ENCODE measurements at places on chromosomes 13 and 19.

DNA sequence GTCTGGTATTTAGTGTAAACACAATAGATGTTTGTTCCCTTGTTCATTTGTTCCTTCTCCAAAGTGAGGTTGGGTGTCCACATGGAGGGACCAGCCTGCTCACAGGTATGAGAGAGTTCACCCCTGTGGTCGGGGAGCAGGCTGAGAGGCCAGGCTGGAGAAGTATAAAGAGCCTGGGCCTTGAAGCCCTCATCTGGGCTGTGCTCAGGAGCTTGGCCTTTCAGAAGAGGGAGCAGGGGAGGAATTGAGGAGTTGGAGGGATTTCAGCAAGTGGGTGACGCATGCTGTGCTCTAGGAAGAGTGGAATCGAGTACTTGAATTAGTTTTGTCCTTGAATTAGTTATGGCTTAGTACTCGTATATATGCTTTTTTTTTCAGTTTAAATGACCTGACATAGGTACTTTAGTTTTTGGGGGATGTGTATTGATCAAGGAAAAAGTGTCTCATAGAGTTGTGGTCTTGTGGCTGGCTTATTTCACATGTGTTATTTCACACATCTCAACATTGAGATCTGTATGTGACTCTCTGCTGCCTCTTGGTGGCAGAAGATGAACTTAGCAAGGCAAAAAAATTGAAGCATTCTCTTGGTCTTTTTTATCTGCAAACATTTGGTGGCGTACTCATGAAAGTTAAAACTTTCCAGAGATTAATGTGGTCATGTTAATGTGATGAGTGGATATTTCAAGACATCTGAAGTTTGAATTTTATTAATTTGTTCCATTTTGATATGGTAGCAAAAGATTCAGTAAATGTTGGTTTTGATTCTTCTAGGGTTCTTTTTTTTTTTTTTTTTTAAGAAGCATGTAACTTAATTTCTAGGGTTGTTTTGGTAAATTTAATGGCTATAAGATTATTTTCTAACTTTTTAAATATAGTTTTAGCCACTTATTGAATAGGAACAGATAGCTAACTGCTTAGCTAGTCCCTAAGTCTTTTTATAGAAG is 54.3 kb downstream of the SLAIN1 start:
- DNase-seq = peak; percentile 41

GRCh38 chr13:78402708-78403400 is 200.5 kb downstream of the POU4F1 start:
- DNase-seq = no peak

- DNase-seq = peak; percentile 99
Measured at GRCh38 chr19:58572818-58573657, at the start of gene MZF1. TSS of gene MZF1 (minus strand) at chr19:58573335. CDS start at chr19:58571389, 1,946 bp downstream.

DNA sequence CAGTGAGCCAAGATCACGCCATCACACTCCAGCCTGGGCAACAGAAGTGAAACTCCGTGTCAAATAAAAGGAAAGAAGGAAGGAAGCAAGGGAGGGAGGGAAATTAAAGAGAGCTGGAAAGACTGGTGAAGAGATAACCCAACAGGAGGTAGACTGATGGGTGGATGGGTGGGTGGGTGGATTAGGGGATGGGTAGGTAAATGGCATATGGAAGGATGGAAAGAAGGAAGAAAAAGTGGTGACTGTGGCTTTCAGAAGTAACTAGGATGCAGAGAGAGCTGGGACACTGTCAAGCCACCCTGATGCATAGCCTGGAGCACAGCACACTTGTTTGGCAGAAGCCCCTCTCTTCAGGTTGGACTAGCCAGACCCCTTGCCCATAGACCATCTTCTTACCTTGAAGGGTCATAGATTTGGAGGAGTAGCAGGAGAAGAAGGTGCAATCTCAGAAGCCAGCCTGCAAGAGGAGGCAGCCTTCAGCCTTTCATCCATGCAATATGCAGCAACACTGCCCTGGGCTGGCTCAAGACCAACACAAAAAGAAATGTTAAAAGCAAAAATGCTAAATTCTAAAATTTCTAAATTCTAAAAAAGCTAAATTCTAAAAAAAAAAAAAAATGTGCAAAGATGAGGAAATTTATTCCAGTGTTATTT is 5.1 kb downstream of the IQCN start:
- DNase-seq = no peak

DNA sequence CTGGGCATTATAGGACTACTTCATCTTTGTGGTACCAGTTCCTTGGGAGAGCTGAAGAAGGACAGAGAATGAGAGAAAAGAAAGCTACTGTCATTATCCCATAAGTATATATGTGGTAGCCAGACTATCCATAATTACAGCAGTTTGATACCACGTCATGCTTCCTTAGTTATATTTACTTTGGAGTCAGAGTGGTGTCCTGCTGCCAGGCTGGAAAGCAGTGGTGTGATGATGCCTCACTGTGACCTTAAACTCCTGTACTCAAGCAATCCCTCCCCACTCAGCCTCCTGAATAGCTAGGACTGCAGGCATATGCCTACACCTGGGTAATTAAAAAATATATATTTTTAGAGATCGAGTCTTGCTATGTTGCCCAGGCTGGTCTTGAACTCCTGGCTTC is 57.8 kb downstream of the WTIP start:
- DNase-seq = no peak

- no peak for DNase-seq
Measured at GRCh38 chr13:20414546-20415305, 110.9 kb downstream of the CRYL1 start.

- DNase-seq = peak; percentile 54
Measured at GRCh38 chr13:93344048-93344705, 117.6 kb downstream of the GPC6 start.

GRCh38 chr13:44969551-44970484 is 19.5 kb downstream of the NUFIP1 start:
- DNase-seq = peak; percentile 49

DNA sequence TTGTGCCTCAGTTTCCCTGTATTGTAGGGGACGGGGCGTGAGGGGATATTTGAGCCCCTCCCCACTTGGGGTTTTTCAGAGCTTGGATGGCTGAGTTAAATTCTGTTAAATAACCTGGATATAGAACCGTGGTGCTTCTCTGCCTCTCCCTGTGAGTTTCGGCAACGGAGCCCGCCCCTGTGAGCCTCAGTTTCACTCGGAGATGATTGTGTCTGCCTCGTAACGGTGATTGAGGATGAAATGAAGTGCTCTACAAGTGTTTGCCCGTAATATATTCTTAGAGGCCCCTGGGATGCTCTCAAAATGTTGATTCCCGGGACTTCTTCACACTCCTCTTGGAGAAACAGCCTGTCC is 509 bp downstream of the KXD1 start:
- no peak for DNase-seq

Measured in HepG2 (cell line).